ENCODE measurements at places on chromosomes 1 and 21.

- no peak for DNase-seq
Observed at GRCh38 chr1:68188644-68189340, 43.5 kb downstream of the WLS start.

DNA sequence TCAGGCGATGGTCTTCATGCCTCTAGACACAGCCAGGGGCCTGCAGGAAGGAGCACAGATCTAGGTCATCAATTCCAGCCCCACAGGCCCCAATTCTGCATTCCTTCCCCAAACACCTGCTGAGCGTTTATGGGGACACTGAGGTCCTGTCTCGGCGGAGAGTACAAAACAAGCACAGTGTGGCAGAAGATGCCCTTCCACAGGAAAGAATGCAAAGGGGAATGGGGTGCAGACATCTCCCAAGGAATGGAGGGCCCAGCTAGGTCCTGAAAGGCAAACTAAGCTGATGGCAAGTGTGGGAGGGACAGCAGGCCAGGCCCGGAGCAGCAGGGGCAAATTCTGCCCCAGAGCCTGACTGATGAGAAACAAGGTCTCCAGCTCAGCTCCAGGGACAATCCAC is 3.5 kb upstream of the S100A8 start:
- no peak for DNase-seq

- peak; percentile 26 for DNase-seq
Observed at GRCh38 chr1:15618077-15618654, 908 bp downstream of the DDI2 start.

- no peak for DNase-seq
Observed at GRCh38 chr1:86455073-86455472, 13.7 kb upstream of the CLCA1 start.

- no peak for DNase-seq
Observed at GRCh38 chr1:198860371-198860770, 221.5 kb downstream of the PTPRC start.

GRCh38 chr1:114853584-114853983 is 1.1 kb upstream of the SYCP1 start:
- no peak for DNase-seq

GRCh38 chr1:74586253-74586897 is 74.0 kb upstream of the LRRC53 start:
- peak; percentile 4 for DNase-seq

DNA sequence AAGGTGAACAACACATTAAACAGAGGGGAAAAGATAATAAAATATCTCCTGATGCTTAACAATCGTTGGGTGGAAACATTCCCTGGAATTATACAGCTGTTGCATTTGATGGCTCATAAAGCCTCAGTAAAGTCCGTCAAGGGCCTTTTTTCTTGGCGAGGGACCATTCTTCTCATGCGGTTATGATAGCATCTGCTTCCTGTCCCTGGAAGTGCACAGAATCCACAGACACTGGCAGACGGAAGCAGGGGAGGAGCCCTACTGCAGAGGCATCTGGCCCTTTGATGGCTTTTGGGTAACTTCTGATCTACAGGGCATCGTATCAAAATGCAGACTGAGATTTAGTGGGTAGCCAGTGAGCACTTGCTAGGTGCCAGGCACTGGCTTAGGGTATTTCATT is 286.9 kb downstream of the KIF26B start:
- DNase-seq: no peak

DNA sequence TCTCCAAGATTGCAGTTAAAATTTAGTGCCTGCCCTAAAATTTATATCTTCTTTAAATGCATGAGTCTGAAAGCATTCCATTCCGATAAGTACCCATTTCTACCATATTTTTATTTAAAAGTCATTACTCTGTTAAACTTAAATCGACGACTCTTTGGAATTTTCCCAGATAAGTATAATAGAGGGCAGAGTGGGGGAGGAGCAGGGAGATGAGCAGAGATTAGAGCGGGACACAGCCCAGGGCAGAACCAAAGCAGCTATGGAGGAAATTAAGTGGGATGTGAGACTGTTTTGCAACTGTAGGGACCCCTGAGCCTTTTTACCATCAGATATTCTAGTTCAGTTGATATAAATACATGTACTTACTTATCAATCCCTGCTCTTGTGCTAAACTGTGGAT is 257.9 kb downstream of the FGGY start:
- DNase-seq: no peak

GRCh38 chr1:173341971-173342370 is 134.8 kb upstream of the TNFSF4 start:
- DNase-seq: no peak

DNA sequence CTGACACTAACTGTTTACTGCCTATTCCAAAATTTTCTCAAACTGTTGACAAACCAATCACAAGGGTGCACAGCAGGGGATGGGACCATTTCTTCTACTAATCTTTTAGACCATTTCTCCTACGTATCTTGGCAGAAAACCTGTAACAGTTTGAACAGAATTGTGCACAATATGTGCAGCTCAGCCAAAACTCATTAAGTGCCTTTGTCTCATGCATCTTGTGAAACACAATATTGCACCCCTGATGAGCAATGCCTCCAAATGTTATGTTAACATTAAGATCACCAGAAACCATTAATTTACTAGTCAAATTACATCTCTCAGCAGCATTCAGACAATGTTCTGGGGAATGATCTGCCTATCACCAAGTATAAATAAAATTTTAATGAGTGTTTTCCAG is 247.5 kb downstream of the NRIP1 start:
- DNase-seq: no peak

DNA sequence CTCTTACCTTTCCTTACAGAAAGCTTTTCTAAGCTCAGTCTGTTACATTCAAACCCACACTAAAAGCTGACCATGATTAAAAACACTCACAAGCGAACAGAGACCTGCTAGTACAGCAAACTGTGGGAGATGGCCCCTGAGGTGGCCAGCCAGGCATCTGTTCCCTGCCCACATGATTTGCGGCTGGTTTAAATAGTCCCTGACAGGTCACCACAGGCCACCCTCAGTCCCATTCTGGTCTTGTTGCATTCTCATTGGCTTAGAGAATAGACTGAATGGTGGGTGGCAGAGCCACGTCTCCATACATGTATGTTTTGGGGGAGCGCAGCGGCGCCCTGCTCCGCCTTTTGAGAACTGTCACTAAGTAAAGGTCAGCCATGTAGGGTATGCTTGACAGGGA is 2.3 kb upstream of the ACTA1 start:
- no peak for DNase-seq

DNA sequence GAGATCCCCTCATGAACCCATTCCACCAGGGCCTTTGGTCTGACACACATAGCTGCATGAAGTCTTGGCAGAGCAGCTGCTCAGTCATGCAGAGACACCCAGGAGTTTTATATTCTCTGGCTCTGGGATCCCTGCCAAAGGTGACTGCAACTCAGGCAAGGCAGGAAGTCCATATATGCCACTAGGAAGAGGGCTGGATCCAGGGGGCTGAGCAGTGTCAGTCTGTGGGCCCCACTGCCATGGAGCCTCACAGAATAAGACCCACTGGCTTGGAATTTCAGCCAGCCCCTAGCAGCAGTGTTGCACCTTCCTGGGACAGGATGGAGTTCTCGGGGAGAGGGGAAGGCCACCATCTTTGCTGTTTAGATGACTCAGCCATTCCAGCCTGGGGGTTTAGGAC is 199.7 kb downstream of the TBX15 start:
- peak; percentile 13 for DNase-seq

DNA sequence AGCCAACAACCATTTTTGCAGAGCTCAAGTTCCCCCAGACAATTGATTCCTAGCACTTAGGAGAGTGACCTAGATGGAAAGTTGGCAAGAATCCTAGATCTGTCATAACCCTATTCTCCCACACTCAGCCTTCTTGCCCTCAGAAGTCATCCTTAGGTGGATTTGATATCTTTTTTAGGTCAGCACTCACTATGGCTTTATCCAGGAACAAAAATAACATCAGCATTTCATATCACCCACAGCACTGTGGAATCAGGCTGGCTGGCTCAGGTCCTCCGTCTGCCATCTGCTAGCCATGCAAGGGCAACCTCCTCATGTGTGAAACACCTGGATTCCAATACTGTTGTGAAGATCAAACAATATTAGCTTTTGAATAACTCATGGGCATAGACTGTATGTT is 6.0 kb downstream of the DPT start:
- no peak for DNase-seq
